ENCODE measurements at places on chromosomes 2 and 18. TPM values are rescaled to one million over a fixed set of nuclear protein-coding genes. Genes with fewer than 3 reads are reported as not detected.

MERTK gene
- total RNA-seq: 20.5 TPM

LCT gene
- total RNA-seq: under 0.01 TPM

SERPINB3 gene
- not detected for total RNA-seq

DQX1 gene
- 0.09 TPM for total RNA-seq

LRRC30 gene
- total RNA-seq: not detected

UGT1A3 gene
- total RNA-seq: not detected

SLC9A2 gene
- not detected for total RNA-seq

GCG gene
- total RNA-seq: not detected

MEP1B gene
- 0.09 TPM for total RNA-seq

STARD6 gene
- 0.11 TPM for total RNA-seq

CYP1B1 gene
- total RNA-seq: 0.11 TPM

OR6B2 gene
- not detected for total RNA-seq

BAZ2B gene
- 108 TPM for total RNA-seq

PLA2R1 gene
- 22.3 TPM for total RNA-seq

FAM110C gene
- 0.17 TPM for total RNA-seq

SKOR2 gene
- not detected for total RNA-seq

ANKRD36 gene
- total RNA-seq: 36.1 TPM

EGR4 gene
- under 0.01 TPM for total RNA-seq

UGT1A10 gene
- not detected for total RNA-seq

All from dermis lymphatic vessel endothelial cell (primary cell).